Stomach (tissue), 19 donors: ENCODE measurements at places on chromosomes 5 and 9.

GRCh38 chr5:31530541-31531265 lies 1.2 kb downstream of the DROSHA start:
- DNase-seq, result no peak

GRCh38 chr9:89884356-89885083 lies 279.7 kb downstream of the GADD45G start:
- peak; percentile 13 for DNase-seq

GRCh38 chr5:107232293-107232692 lies 438.4 kb downstream of the EFNA5 start:
- DNase-seq, result no peak

DNA sequence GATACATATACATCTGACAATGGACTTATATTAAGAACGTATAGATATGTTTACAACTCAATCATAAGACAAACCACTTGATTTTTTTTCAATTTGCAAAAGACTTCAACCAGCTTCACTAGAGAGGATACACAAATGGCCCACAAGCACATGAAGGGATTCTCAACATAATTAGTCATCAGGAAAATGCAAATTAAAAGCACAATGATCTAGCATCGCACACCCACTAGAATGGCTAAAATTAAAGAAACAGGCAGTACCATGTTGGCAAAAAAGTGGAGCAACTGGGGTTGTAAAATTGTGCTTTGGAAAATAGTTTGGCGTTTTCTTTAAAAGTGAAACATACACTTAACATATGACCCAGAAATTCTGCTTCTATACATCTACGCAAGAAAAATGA lies 80.0 kb upstream of the TRIO start:
- DNase-seq, result no peak

- no peak for DNase-seq
These were observed 68.8 kb upstream of the GPR151 start for GRCh38 chr5:146584750-146585149.

DNA sequence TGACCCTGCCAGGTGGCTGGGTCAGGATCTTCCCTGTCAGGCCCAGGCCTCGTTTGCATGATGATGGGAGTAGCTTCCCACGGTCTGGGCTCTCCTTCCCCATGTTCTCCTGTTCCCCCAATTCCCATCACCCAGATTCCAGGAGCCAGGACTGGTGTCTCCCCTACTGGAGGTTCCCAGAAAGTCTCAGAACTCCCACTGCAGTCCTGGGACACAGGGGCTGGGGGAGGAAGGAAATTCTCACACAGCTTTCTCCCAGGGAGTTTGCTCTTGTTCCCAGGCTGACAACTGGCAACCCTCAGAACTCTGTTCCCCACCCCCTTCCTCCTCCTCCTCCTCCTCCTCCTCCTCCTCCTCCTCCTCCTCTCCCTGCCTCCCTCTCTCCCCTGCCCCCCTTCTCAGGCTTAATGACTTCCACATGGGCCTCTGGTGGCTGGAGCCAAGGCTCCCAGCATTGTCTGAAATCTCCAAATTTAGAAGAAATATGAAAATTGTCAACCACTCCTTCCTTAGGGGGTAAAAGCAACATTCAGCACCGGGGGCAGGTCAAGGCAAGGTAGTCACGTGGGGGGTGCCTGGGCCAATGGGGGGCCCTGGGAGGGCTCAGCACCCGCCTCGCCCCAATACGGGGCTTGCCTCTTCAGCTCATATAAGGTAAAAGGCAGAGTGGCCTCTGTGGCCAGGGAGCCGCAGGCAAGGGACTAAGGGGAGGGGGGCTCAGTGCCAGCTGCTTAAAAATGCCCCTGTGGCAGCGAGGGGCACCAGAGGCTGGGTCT lies 27.3 kb upstream of the IL17B start:
- DNase-seq, result peak; percentile 89

DNA sequence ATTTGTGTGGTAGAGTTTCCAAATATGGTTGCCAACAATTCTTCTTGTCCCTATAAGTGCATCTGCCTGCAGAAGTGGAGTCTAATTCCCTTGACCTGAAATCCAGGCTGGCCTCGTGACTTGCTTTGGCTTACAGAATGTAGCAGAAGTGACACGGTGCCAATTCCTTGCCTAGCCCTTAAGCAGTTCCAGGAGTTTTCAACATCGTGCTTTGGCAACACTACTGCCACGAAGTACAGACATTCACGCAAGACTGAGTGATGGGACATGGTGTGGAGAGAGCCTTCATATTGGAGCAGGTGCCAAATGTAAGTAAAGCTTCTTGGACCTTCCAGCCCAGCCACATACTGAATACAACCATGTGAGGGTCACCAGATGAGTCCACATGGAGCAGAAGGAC lies 92.9 kb upstream of the NEK6 start:
- no peak for DNase-seq

- DNase-seq, result peak; percentile 87
These were observed 586 bp downstream of the TXN start for GRCh38 chr9:110255463-110256379.

- DNase-seq, result no peak
These were observed 34.9 kb downstream of the WNK2 start for GRCh38 chr9:93218671-93219420.

DNA sequence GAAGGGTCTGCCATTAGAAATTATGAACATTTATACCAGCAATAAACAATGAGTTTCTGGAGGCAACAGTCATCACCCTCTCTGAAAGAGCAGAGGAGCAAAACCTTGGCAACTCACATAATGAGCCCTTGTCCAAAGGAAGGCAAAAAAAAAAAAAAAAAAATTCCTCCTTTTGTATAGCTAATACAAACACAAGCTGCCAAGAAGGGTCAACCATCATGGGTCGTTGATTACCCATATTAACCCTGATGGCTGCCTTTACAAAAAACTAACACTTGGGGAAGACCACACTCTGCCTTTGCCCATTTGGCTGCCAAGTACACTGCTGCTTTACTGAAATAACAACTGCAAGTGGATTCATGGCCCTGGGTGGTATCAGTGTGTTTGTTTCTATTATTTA lies 272.7 kb downstream of the ADAMTSL1 start:
- no peak for DNase-seq

DNA sequence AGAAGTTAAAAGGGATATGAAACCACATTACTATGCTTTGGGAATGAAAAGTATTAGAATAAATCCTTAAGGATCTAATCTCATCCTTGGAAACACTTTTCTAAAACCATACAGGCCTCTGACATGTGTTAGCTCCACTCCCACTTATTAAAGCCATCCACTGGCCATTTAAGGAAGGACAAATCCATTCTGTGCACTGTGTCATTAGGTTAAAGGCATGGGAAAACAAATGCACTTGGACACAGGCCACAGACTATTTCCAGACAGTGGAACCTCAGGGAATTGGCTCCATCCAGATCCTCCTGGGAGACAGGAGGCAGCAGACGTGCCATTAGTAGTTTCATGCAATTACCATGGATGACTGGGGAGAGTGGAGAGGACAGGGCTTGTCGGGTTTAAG lies 454.9 kb downstream of the ENC1 start:
- DNase-seq, result no peak

GRCh38 chr5:112049738-112050137 lies 292.7 kb upstream of the NREP start:
- DNase-seq, result no peak

DNA sequence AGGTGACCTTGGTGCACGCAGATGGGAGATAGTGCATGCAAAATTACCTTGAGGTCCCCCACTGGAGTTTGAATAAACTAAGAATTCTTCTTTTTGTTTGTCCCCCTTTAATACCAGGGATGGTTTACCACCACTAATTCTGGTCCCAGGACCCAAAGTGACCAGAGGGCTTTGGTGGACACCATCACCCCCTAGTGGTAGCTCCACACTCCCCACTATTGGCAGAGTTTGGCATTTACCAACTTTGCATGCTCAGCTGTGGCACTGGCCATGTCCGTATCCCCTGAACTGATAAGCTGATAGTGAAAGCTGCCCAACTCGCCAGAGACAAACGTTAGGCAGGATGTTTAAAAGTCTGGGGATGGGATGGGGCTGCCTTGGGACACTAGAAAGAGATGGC lies 3.3 kb downstream of the ASTN2 start:
- DNase-seq, result peak; percentile 62

GRCh38 chr5:135276151-135276550 lies 122.9 kb downstream of the MACROH2A1 start:
- no peak for DNase-seq

GRCh38 chr5:163566678-163567077 lies 61.3 kb downstream of the MAT2B start:
- DNase-seq, result no peak

DNA sequence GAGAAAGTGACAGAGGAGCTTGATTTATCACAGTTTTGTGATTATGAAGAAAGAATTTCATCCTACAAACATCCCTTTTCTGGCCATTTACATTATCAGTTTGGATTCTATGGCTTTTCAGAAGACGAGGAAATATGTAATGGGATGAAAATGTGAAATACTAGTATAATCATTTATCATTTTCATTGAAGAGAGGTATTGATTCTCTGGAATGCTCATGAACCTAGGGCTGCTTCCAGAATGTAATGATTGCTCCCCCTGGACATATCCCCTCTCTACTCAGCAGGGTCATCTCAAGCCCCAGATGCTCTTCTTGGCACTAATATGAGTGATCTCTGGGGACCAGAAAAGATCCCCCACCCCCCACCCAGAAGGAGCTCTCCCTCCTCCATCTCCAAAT lies 106.7 kb upstream of the ZNF618 start:
- no peak for DNase-seq

DNA sequence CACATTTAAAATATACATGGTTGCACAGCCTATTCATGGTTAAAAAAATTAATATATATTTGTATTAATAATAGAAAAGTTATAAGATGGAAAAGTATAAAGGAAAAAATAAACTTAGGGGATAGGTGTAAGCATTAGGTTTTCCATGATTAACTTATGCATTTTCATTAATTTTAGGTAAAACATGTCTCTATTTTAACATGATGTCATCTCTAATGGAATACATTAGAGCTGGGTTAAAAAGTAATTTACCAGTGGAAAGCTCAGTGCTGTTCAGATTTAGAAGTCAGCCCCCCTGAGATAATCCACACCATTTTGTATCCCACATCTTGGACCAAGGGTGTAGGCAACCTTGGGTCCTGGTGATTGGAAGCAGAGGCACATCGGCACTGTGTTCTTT lies 49.7 kb downstream of the SNX24 start:
- DNase-seq, result no peak

- no peak for DNase-seq
These were observed 242.1 kb downstream of the HSPA4 start for GRCh38 chr5:133293960-133294359.

GRCh38 chr5:79512049-79512448 lies 1.9 kb downstream of the HOMER1 start:
- DNase-seq, result peak; percentile 23

- no peak for DNase-seq
These were observed 180.1 kb downstream of the CACNA1B start for GRCh38 chr9:138057726-138058125.

GRCh38 chr9:3893519-3893918 lies 367.7 kb upstream of the RFX3 start:
- no peak for DNase-seq

DNA sequence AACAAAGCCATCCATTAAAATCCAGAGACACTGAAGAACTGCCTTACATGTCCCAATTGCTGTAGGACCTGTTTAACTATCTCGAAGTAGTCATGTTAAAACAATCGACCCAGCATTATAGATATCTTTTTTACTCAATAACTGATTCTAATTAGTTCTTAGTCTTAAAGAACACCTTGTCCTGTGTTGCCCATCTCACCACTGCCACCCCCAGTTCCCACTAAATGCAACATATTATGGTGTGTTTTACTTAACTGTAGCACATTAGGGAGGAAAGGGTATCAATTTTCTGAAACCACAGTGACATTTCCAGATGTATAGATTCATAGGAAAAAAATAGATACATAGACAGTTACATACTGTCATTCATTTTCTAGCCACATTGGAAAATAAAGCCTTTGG lies 221.2 kb downstream of the MEF2C start:
- DNase-seq, result no peak

DNA sequence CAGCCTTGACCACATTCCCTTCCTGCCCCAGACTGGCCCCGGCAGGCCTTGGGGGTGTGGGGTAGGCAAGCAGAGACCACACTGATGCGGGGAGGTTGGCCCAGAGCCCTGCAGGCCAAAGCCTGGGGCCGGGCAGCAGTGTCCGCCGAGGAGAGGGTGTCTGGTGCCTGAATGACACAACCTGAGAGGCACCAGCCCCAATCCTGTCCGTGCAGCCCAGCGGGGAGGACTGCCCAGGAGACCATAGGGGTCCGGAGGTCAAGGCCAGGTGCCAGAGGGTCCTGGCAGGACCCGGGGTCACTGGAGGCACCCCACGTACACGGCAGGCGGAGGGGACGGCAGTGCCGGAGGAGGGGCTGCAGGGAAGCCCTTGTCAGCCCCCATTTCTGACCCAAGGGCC lies 5.6 kb upstream of the PTGDS start:
- DNase-seq, result no peak

GRCh38 chr9:124222918-124223720 lies 34.6 kb upstream of the NEK6 start:
- peak; percentile 95 for DNase-seq

DNA sequence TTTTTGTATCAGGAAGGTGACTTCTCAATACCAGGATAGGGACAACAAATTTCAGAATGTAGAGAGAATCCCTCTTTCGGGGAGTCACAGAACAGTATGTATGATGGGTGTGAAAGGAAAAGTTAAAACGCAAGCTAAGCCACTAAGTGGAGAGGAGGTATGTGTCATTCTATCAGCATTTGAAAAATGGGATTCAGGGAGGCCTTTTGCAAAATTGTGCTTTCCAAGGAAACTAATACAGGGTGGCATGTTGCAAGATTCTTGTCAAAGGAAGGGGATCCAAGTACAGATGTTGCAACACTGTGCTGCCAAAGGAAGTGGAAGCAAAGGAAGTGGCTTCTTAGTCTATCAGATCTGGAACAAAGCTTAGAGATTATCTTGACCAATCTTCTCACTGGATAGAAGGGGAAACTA lies 12.6 kb upstream of the TNIP1 start:
- peak; percentile 44 for DNase-seq

DNA sequence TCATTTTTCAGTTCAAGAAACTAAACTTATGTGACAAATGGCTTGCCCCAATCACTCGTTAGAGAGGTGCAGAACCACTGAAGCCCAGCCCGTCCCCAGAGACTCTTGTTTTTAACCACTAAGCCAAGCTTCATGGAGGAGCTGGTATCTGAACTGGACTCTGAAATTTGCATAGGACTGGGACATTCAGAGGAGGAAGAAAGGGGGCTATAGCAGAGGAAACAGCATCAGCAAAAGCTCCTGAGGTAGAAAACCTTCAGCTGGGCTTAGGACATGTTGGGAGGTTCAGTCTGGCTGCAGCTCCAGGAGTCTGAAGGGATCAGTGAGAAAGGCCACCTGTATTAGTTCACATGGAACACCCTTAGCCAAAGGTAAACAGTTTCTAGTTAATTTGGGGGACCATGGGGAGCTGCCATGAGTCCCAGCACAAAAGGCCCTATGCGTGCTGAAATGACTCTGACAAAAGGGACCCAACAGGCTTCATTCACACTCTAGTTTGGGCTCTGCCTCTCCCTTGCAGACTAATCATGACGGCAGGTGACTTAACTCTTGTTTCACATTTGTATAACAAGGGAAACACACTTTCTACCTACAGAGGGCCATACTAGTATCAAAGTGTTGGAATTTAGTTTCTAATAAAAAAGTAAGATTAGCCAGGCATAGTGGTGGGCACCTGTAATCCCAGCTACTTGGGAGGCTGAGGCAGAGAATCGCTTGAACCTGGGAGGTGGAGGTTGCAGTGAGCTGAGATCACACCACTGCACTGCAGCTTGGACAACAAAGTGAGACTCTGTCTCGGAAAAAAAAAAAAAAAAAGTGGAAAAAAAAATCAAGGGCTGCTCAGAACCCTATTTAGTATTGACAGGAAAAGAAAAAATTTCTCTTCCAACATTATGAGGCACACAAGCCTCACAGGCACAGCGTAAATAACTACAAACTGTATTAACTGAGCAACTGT lies 10.2 kb downstream of the FBXO10 start:
- DNase-seq, result no peak

- DNase-seq, result no peak
These were observed 9.2 kb downstream of the SLC6A3 start for GRCh38 chr5:1436036-1436435.
